ENCODE measurements at places on chromosomes 4 and X.

DNA sequence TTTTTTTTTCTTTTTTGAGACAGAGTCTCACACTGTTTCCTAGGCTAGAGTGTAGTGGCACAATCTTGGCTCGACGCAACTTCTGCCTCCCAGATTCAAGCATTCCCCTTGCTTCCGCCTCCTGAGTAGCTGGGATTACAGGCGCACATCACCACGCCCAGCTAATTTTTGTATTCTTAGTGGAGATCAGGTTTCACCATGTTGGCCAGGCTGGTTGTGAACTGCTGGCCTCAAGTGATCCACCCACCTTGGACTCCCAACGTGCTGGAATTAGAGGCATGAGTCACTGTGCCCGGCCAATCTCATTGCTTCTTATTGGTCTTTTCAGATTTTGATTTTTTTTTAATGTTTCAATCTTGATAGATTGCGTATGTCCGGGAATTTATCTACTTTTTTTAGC, 124.4 kb downstream of the NBDY start:
- no peak for DNase-seq

GRCh38 chrX:77342004-77342403, 105.2 kb upstream of the FGF16 start:
- DNase-seq = no peak

DNA sequence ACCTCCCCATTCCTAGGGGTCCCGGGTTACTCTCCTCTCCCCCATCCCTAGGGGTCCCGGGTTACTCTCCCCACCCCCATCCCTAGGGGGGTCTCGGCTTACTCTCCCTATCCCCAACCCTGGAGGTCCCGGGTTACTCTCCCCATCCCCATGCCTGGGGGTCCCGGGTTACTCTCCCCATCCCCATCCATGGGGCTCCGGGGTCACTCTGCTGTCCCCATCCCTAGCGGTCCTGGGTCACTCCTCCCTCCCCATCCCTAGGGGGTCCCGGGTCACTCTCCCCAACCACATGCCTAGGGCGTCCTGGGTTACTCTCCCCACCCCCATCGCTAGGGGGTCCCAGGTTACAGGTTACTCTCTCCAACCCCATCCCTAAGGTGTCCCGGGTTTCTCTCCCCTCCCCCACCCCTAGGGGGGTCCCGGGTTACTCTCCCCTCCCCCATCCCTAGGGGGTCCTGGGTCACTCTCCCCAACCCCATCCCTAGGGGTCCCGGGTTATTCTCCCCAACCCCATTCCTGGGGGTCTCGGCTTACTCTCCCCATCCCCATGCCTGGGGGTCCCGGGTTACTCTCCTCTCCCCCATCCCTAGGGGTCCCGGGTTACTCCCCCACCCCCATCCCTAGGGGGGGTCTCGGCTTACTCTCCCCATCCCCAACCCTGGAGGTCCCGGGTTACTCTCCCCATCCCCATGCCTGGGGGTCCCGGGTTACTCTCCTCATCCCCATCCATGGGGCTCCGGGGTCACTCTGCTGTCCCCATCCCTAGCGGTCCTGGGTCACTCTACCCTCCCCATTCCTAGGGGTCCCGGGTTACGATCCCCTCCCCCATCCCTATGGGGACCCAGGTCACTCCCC, 821 bp downstream of the ASMTL start:
- no peak for DNase-seq

DNA sequence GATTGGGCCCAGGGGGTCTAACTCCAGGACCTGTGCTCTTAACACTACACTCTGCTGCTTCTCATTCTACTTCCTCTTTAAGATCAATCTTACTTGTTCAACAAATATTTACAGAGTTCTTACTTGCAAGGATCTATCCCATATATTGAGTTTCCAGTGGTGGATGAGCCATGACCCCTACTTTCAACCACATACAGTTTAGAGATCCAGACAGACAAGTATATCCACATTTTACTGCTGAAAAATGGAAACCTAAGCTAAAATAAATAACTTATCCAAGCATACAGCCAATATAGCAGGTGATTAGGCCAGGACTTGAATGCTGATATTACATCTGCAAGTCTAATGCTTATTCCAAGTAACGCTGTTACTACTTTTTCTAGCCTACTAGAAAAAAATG, 18.7 kb downstream of the TMEM150C start:
- no peak for DNase-seq

DNA sequence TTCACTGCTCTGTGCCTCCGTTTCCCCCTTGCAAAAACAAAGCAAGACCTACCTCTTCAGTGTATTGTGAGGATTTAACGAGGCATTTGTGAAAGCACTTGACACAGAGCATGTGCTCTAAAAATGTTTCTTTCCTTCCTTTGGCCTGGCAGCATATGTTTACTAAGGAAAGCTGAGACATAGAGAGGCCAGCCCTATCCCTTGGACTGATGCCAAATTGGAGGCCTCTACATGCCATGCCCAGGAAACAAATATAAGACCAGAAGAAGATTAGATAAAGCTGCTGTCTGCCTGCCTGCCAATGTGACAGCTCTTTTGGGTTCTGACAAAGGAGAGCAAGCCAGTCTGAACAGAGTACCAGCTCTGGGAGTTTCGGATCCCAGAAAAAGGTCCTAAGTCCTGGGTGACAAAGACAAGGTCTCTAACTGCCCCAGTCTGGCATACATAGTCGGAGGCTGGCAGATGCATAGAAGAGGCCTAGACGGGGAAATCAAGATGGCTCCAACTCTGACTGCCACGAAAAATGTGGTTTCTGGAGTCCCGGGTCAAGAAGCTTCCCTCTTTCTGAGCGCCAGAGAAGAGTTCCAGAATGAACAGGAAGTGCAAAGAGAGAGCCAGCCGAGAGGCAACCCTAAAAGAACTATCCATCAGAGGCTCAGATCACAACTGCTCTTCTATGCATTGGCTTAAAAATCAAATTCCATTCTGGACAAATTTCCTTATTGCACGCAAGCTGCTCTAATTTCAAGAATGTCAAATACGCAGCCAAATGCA, 25.8 kb downstream of the OTUD6A start:
- no peak for DNase-seq

- no peak for DNase-seq
These were observed 578 bp upstream of the DKK2 start for GRCh38 chr4:107036584-107037198.
